ENCODE measurements at places on chromosomes 5 and 9.

- no peak for DNase-seq
Observed at GRCh38 chr5:158246661-158247060, 387.7 kb upstream of the CLINT1 start.

DNA sequence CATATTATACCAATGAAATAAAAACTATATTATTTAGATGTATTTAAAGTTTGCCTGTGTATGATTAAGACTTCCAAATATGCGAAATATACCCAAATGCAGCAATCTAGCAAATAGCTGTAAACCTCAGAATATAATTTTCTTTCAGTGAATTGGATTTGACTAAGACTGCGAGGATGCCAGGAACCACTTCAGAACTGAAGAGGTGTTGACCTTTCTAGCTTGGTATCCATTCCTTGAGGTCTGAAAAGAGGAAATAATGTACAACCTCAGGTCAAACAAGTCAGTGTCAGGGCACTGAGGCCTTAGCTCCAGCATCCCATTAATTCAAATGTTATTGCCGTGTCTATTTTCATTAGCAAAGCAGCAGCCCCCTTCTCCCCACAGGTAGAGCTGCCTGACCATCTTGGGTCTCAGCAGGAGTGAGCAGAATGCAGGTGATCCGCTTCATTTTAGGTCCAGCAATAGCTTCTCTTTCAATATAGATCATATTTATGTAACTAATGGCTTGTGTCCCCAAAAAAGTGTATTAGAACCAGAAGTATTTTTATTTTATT, 100.0 kb downstream of the KIAA1958 start:
- no peak for DNase-seq

DNA sequence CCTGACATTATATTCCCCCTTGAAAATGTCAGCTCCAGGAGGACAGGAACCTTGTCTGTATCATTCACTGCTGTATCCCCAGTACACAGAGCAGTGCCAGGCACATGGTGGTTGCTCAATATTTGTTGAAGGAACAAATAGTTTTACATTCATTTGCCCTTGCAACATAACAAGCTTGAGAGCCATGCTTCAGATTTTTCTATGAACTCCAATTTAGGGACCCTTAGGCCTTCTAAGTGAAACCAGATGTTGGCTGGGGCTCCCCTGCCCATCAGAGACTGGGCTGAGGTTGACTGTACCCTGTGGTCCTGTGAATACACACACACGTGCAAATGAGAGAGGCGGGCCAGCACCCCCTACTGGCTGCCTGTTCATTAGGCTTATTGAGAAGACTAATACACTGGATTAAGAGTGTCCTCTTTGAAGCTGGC, 214.9 kb upstream of the WWC1 start:
- no peak for DNase-seq

DNA sequence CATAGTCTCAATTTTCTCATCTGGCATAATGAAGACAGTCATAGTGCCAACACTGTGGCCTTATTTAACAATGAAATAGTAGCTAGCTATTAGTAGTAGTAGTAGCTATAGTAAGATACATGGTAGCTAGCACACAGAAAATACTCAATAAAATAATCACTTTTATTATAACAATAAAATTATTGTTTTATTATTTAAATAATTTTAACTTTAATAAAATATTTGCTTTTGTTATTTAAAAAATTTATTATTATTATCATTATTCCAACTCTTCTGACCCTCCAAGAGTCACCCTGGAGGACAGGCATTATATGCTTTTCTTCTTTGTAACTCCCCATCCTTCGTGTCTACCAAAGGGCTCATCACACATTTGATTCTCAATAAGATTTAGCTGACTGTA, 252.1 kb downstream of the TRIM32 start:
- no peak for DNase-seq

DNA sequence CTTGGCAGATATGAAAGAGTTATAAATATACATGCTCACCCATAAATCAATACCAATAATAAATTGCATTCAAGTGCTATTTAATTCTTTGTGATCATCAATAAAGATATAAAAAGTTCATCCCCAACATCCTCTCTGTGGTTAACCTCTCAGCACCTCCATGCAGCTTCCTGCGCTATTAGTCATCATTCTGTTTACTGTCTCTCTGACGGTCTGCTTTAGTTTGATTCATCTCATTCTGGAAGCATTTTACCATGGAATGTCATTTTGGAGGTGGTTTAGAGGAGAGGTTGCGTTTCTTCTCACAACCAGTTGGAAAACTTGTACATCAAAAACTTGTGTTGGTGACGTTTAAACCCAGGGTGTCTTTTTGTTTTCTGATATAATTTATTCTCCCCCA, 486.6 kb downstream of the BRINP1 start:
- no peak for DNase-seq
